ENCODE measurements at places on chromosomes 11 and 22.

GRCh38 chr11:130535520-130535919 is 87.1 kb downstream of the ADAMTS15 start:
- peak; percentile 40 for DNase-seq

- no peak for DNase-seq
These were observed 1.2 kb downstream of the SIK3 start for GRCh38 chr11:117097014-117097388.

DNA sequence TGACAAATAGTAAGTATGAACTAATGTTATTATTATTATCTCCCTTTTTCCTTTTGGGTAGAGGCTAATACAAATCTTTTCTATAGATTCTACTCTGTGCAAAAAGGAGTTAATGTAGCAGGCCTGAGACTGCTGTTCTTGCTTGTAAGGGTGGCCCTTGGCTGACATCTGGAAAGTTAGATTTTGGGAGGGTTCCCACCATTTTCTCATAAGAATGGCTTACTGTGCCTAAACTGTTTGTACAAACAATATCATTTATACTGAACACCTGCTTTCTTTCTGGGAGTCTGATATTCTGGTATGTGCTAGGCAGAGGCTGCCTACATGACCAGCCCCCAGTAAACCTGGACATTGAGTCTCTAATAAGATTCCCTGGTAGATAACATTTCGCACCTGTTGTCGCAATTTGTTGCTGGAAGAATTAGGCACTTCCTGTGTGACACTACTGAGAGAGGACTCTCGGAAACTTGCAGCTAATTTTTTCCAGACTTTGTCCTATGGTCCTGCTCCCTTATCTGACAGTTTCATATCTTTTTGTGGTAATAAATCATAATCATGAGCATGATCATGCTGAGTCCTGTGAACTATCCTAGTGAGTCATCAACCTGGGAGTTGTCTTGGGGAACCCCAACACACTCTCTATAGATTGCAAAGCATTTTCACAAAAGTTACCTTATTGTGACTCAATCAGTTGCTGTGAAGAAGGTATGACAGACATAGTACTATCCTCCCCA is 257.7 kb upstream of the CCDC90B start:
- DNase-seq, result no peak

DNA sequence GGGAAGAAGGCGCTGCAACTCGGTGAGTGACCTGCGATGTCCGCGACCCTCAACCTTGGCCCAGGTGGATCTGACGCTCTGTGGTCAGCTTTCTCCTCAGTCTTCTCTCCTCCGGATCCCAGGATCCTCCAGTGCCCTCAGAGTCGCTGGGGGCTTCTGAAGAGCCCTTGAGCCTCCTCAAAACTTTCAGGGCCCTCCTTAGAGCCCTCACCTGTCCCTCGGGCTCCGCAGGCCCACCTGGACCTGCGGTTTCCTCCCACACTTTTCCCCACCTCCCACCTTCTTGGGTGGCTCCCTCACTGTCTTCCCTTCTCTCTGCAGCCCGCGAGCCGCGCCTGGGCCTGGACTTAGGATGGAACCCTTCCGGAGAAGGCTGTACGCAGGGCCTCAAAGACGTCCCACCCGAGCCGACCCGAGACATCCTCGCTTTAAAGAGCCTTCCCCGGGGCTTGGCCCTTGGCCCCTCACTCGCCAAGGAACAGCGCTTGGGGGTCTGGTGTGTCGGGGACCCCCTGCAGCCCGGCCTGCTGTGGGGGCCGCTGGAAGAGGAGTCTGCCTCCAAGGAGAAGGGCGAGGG is 335 bp downstream of the ZNF408 start:
- no peak for DNase-seq

GRCh38 chr22:17284466-17284865 is 65.2 kb upstream of the ADA2 start:
- no peak for DNase-seq

Data from breast epithelium (tissue), 4 donors.